ENCODE measurements at places on chromosomes 2 and 18.

DNA sequence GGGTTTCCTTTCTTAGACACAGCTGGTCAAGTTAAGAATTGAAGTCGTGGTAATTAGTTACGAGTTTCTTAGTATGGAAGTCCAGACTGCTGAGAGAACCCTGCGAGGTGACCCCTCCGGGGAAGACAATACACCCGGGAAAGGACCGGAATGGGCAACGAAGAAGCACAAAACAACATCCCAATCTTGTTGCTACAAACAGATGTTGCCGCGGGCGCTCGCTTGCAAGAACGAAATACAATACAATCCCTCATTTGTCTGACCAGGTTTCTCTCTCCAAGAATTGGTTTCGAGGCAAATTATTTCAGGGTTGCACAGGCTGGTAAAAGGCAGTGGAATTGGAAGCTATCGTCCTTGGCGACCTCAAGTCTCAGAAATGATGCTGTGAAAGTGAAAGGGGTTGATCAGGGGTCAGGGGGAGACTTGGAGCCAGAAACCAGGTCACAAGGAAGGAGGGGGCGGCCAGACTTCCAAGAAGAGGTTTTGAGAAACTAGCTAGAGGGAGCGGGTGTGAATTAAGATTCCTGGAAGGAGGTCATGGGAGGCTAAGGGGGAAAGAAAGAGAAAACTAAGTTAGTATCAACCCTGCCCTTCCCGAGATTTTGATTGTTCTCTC, 401.9 kb downstream of the HRH4 start:
- no peak for DNase-seq

DNA sequence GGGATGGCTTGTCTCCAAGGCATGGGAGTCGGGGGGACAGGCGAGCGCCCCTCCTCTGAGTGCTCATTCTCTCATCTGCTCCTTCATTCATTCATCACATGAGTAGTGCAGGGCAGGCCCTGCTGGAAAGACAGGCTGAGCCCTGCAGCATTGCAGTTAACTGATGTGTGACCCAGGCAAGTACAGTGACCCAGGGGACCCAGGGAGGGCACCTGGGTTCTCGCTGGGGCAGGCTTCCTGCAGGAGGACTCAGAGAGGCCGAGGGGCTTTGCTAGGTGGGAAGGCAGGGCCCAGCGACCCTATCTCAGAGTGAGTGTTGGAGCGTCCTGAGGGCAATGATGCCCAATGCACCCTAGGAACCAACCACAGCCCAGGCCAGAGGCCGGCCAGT, 30.6 kb downstream of the HJURP start:
- no peak for DNase-seq

- DNase-seq, result no peak
Observed at GRCh38 chr2:119838179-119838578, 78.5 kb downstream of the PTPN4 start.

DNA sequence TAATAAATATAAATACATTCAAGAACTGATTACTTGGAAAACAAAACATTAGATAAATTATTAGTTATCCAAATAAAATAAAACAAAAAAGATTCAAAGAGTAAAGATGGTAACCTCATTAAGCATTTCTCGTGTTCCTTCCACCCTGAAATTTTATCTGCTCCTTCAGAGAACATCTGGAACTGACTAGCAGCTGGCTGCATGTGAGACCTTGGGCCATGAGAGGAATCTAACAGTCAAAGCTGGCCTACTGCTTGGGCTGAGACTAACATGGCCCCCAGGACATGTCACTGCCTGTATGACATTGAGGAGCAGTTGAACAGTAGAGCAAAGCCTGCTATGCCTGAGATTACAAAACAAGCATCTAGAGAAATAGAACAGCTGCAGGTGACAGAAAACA, 208.5 kb upstream of the ZSWIM2 start:
- DNase-seq, result no peak

DNA sequence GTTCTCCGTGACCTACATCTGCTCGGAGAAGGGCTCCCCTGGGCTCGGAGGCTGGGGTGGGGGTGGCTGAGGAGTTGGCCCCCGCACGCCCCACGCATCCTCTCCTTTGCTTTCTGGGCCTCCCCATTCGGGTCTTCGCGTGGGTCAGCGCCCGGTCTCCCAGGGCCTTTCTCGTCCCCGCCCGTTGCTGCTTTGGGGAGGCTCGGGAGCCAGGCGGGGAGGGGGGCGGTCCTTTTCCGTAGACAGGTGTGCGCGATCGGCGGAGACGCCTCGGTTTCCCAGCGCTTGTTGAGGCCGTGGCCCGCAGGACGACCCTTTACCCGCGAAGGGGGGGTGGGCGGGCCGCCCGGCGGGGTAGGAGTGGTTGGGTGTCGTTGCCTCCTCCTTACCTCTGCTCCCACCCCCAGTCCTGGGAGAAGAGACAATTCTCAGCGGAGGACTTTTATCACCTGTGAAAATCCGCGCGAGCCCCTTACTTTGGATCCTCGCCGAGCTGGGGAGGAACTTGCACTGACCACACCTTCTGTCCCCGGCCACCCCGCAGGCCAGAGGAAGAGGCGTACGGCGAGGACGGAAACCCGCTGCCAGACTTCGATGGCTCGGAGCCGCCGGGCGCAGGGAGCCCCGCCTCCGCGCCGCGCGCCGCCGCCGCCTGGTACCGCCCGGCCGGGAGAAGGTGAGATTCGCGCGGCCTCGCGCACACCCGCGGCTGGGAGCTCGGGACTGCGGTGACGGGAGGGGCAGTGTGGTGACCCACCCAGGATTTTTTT, 2.6 kb downstream of the ADCYAP1 start:
- DNase-seq, result no peak

DNA sequence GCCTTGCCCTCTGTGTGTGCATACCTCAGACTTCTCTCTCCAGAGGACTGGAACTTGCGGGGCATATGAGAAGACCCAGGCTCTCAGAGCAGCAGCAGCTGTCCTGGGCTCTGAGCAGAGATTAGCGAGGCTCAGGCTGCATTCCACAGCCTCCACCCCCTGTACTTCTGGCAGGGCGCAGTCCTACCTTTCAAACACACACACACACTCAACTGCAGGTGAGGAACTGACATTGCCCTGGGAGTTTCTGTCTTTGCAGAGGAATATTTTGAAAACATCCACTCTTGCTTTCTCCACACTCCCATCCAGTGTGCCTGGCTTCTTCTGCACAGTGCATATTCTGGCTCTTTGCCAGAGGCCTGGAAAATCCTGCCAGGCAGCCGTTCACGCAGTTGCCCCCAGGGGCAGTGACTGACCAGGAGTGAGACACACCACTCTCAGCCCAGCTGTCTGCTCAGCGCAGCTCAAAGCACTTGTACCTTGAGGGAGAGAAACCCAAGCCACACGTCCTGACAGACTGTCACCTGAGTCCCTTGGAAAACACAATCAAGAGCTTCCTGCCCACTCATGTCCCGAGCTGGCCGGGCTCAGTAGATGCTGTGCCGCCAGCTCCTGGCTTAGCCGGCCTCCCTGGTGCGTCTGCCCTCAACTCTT, 460.8 kb downstream of the RNF144A start:
- no peak for DNase-seq
